Central memory CD4-positive, alpha-beta T cell (primary cell): ENCODE measurements at places on chromosomes 4 and X.

GRCh38 chr4:109111031-109111430 lies 191.4 kb downstream of the COL25A1 start:
- no peak for DNase-seq

- DNase-seq = no peak
These were observed 733.4 kb downstream of the ADGRL3 start for GRCh38 chr4:61933527-61933926.

DNA sequence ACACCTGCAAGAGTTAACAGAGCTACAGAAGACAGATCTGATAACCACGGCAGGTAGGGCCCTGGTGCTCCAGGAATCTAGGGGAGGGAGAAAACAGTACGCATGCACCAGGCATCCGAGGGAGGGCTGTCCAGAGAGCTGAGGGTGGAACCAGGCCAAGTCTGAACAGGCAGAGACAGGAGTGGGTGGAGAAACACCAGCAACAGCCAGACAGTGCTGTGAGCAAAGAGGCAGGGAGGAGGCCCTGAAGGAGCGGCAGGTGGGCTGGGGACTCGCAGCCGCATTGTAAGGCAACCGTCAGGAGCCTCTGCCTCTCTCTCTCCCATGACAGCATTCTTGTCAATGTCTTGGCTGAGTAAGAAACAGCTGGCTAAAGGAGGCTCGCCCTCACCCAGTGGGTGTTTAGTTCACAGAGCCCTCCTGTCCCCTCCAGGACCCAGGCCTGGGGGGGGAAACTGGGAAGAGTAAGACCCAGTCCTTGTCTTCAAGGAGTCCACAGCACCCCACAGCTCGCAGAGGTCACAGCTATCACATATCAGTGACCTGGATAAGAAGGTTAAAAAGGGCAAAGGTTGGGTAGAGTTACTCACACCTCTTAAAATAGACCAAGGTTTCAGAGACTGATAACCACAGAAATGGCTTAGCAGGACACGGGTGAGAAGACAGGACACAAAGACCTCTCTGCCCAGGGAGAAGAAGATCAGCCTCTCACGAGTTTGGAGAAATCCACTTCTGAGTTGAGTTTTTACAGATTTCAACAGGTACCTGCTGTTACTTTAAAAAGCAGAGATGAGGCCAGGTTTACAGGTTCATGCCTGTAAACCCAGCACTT lies 10.5 kb downstream of the ACSL1 start:
- no peak for DNase-seq

GRCh38 chr4:107987916-107988762 lies 1.6 kb upstream of the HADH start:
- no peak for DNase-seq

DNA sequence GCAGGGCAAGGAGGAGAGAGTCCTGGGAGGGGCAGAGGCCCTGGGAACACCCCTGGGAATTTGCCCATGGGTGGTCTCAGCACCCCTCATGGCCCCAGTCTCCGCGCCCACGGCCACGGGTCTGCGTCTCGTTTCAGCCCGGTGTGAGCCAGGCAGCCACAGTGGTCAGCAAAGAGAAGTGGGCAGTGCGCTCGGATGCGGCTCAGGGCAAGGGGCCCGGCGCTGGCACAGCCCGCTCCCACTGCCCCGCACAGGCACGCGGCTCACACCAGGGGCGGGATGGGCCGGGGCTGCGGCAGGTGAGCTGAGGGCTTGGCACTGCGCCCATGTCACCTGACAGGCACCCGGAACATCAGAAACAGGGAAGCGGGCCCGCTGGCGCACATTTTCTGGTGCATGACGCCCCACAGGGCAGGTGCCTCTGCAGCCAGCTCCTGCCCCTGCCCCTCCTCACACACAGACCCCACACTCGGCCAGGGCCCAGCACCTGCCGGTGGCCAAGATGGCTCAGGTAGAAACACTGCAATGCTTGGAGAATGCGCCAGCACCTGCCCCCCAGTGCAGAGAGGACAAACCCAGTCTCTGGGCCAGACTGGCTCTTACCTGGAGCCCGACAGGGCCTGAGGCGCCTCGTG lies 41.9 kb upstream of the MXD4 start:
- no peak for DNase-seq

- DNase-seq = peak; percentile 28
These were observed 2.1 kb upstream of the DIAPH2 start for GRCh38 chrX:96682516-96682915.

- DNase-seq = no peak
These were observed 87.8 kb downstream of the GPRASP3 start for GRCh38 chrX:102808336-102808735.

DNA sequence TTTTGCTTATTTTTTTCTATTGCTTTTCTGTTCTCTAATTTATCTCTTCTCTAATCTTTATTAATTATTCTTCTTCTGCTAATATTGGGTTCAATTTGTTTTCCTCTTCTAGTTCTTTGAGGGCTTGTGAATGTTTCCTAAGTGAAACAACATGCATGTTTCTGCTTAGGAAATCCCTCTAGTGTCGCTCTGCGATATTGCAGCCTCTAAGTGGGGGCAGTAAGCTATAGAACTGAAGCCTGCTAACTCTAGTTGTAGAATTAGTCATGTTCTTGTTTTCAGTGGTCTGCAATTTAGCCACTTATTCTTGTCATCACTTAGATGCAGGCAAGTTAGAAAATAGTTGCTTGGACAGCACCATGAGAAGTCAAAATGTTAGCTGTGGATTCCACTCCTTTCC lies 222.6 kb downstream of the SPIN4 start:
- peak; percentile 2 for DNase-seq

DNA sequence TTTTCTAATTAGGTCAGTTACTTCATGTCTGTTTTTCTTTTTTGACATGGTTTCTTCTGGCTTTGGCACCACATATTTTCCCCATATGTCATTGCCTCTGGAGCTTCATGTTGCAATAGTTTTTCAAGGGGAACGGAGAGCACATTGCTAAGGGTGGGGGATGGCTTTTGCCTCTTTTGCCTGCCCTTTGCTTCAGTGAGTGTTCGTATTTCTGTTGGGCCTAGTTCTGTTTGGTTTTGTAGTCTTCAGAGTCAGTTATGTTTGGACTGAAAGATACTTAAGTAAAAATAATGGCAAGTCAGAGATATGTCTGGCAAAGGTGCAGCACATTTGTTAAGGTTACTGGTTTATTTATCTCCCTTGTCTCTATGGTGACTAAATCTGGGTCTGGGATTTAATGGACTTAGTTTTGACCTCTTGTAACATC lies 29.1 kb downstream of the FHL1 start:
- DNase-seq = no peak

- peak; percentile 90 for DNase-seq
These were observed 789 bp upstream of the DDX3X start for GRCh38 chrX:41333003-41333743.

DNA sequence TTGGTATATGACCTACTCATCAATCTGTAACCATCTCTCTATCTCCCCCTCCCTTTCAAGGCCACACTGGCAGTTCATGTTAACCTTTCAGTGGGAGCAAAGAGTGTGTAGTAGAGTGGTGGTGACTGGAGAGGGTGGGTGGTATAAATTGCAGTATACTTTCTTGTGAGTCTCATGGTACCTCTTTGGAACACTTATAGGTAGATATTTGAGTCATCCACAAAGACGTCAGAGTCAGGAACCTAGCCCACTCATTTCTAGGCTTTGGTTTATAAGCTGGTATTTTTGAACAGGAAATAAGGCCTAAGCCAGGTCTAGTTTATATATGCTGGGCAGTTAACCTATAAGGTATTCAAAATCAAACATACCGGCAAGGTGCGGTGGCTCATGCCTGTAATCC lies 36.3 kb downstream of the RLIM start:
- DNase-seq = no peak

GRCh38 chr4:3384391-3384770 lies 57.4 kb upstream of the HGFAC start:
- no peak for DNase-seq

GRCh38 chrX:44470816-44471215 lies 71.8 kb downstream of the FUNDC1 start:
- no peak for DNase-seq

DNA sequence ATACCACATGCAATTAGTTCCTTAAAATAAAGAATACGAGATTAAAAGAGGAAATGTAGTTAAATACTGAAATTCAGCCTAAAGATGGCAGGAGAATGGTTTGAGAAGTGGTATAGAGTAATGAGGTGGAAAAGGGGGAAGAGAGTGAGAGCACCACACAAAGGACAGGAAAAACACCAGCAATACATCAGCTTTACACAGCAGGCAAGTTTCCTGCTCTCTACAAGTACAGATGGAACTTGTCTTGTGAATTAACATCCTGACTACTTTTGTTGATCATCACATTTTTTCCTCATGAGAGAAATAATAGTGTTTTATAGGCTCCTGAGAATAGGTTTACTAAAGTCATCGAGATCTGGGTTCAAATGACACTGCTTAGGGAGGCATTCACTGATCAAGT lies 2.9 kb upstream of the UNC5C start:
- no peak for DNase-seq

- peak; percentile 9 for DNase-seq
These were observed 8.6 kb upstream of the ZNF157 start for GRCh38 chrX:47361538-47362511.

DNA sequence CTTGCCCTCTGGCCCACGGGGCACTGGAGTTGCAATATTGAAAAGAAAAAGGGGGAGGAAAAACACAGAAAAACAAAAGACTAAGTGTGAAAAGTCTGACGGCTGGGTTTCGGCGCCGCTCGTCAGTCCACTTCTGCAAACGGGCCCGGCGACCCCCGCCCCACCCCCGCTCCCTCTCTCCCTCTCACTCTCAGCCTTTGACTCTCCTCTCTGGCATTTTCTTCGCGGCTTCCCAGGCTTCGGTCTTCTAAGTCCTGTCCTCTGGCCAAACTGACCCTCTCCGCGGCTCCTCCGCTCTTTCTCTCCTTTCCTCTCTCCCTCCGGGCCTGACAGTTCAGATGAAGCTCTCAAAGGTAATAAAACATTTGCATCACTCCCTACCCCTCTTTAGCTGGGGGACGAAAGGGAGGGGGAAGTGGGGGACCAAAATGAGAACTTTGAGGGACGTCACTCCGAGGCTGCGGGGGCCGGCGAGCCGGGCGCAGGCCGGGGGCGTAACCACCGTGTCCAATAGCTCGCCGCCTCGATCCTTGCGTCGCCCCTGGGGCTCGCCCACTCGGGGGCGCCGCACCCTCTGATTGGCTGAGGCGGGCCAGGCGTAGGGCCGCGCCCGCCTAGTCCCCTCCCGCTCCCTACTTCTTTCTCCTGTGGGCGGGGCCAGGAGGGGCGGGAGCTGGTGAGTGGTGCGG lies at the start of gene NKX6-1:
TSS of gene NKX6-1 (minus strand) at position 358 of the 689 bp plus-strand sequence. CDS start 1,064 bp downstream, outside the sequence.
- DNase-seq = no peak

DNA sequence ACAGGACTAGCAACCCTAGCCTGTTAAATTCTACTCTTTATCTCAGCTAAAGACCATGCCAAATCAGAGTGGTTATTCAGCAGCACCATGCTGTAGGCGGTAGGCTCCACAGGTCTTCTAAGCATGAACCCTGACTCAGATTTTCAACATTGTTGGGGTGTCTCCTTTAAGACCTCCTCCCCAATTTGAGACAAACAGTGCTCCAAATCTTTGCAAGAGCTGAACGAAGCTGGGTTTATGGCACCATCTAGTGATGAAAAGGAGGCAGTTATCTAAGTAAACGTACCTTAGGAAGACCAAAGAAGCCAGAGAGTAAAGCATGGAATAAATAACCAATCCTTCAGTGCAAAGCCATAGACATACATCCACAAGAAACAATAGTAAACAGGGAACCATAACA lies 334.5 kb upstream of the SLC7A11 start:
- no peak for DNase-seq

- DNase-seq = no peak
These were observed 922.6 kb upstream of the SLIT2 start for GRCh38 chr4:19329077-19329476.

GRCh38 chr4:7021930-7022664 lies 21.1 kb upstream of the TADA2B start:
- no peak for DNase-seq

GRCh38 chr4:137700751-137701150 lies 168.5 kb upstream of the PCDH18 start:
- no peak for DNase-seq

DNA sequence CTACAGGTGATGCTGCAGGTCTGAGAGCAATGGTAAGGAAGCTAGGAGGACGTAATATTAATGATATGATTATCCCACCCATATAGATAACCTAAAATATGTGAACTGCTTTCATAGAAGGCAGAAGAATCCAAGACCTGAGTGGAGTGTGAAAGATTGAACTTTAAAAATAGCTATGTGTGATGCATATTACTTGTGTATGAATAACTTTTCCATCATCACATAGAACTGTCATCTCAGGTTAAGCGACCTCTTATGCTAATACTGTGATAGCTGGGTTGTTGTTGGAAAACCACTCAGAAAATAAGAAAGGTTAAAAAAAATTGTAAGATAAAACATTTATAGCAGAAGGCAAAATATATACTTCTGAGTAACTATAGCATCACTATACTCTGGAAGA lies 90.3 kb downstream of the SLC4A4 start:
- no peak for DNase-seq

DNA sequence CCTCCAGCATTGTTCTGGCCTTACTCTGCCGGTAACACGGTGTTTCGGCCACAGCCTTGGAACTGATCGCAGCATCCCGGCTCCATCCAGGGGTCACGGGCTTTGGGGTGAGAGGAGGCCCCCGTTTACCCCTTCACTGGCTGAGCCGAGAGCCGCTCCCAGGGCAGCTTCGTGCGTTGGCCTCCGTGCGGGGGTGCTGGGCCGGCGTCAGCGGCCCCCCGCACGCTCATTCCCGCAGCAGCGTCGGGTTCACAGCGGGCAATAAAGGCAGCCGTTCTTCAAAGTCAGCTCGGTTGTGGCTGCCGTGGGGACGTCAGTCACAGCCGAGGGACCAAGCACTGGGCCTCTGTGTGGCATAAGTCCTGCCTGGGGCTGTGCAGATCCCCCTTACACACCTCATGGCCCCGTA lies 25.3 kb upstream of the PLCXD1 start:
- DNase-seq = no peak

DNA sequence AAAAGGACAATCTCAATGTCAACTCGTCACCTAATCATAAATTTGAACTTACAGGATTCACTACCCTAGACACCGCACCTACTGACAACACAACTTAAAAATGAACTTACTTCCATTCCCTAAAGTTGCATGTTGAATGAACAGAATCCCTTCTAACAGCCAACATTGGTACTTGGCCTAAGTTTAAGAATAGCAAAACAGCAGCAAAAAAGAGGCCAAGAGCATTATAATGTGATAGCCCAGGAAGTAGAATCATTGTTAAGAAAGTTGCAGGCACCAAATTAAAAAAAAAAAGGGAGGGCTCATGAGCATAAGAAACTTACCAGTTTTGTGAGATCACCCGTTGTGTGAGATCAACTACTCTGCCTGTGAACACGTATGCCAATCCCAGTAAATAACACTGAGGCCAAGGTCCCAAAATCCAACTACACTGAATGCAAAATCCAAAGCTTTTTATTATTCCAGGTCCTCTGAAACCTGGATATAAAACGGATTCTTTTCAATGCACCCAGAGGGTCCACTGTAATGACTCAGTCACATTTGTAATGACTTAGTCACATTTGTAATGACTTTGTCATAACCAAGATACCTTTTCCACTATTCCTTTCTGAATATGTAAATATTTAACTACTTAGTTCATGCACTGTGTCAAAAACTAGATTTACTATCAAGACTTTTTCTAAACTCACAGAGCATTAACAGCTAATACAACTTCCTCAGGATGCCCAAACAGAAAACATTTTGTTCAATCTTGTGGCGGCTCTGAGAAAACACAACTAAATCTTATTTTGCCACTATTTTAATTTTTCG lies 6.8 kb downstream of the HNRNPDL start:
- no peak for DNase-seq

- no peak for DNase-seq
These were observed 777.3 kb downstream of the PCDH18 start for GRCh38 chr4:136754810-136755530.
